ENCODE measurements at places on chromosomes 11 and 22.
A peak's percentile ranks its signal among the peaks of the same experiment; 100 is the strongest.

DNA sequence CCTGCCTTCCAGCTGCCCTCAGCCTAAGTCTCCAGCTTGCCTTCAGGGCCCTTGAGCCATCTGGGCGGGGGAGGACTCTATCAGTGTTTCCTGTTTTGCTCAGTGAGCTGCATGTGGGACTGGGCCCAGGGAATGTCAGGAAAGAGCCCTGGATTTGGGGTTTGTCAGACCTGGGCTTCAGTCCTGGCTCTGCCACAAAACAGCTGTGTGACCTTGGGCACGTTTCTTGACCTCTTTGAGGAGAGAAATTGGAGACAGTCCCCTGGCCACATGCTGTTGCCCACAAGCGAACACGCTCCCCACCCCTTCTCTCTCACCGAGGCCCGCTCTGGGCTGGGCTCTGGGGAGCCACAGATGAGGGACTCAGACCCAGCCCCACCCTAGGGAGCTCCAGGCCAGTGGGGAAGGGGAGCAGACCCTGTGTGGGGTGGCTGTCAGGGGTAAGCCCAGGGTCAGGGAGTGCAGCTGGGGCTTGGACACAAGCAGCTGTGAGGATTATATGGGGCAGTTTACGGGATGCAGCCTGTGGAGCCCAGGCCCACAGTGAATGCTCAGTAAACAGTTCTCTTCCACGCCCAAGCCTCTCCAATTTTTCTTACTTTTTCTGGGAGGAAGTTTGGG lies 12.3 kb downstream of the MYO7A start:
- peak; percentile 76 for DNase-seq

- no peak for DNase-seq
These were observed 44.1 kb downstream of the MMP20 start for GRCh38 chr11:102581066-102581465.

- DNase-seq, result no peak
These were observed 25.3 kb downstream of the PRCP start for GRCh38 chr11:82874646-82875523.

DNA sequence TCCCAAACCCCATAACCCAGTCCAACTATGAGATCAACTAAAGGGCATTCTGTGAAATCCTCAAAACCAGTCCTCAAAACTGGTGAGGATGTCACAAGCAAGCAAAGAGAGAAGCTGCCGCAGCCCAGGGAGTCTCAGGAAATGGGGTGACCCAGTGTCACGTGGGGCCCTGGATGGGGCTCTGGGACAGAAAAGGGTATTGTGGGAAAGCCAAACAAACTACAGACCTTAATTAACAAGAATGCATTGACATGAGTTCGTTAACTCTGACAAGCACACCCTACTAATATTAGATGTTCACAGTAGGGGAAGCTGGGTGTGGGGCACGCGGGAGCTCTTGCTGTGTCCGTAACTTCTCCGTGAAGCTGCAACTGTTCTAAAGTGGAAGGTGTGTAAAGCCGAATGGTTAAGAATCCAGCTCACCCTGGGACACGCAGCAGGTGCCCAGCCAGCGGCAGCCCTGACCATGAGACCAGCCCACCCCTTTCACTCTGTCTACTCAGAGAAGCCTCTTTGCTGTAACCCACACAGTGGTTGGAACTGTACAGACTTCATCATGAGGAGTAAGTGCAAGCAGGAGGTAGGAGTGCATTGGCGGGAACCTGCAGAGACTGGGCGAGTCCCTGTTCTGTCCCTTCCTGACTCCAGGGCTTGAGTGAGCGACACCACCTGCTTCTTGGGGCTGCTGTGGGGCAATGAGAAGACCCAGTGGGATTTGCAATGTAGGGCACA lies 17.9 kb downstream of the LINC01488 start:
- no peak for DNase-seq

DNA sequence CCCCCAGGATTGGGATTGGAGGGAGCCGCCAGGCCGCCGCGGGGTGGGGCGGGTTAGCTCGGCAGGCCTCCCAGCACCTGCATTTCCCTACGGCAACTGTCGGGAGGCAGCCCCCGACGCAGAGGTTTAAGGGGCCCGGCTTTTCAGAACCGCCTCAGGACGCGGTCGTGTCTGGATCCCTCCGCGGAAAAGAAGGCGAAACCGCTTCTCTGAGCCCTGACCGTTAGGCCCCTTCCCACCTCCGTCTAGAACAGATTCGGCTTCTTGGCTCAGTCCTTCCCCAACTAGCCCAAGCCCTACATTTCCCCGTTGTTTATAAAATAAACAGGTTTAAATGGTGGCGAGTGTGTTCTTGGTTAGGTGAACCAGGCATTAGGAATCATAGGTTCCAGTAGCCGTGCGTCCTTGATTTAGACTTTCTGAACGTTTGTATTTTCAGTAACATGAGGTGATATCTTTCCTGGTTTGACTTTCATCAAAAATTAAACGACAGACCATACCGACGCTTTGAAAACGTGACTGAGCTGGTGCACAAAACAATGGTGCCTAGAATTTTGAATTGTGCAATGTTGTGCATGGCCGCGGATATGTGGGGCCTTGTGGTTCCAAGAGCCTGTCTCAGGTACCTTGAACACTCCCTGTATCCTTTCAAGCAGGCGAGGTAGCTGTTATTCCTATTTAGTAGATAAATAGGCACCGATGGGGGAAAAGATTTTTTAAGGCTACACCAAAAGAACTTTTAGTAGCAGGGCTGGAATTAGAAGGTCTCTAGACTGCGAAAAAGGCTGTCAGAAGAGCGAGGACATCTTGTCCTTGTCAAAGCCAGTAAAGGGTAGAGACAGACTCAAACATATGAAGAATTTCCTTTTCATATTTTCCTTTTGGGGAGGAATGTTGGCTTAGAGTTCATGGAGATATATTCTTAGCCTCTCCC lies 1.2 kb upstream of the HSPA8 start:
- DNase-seq, result no peak

- no peak for DNase-seq
These were observed 136.0 kb downstream of the SERGEF start for GRCh38 chr11:17876827-17877226.

DNA sequence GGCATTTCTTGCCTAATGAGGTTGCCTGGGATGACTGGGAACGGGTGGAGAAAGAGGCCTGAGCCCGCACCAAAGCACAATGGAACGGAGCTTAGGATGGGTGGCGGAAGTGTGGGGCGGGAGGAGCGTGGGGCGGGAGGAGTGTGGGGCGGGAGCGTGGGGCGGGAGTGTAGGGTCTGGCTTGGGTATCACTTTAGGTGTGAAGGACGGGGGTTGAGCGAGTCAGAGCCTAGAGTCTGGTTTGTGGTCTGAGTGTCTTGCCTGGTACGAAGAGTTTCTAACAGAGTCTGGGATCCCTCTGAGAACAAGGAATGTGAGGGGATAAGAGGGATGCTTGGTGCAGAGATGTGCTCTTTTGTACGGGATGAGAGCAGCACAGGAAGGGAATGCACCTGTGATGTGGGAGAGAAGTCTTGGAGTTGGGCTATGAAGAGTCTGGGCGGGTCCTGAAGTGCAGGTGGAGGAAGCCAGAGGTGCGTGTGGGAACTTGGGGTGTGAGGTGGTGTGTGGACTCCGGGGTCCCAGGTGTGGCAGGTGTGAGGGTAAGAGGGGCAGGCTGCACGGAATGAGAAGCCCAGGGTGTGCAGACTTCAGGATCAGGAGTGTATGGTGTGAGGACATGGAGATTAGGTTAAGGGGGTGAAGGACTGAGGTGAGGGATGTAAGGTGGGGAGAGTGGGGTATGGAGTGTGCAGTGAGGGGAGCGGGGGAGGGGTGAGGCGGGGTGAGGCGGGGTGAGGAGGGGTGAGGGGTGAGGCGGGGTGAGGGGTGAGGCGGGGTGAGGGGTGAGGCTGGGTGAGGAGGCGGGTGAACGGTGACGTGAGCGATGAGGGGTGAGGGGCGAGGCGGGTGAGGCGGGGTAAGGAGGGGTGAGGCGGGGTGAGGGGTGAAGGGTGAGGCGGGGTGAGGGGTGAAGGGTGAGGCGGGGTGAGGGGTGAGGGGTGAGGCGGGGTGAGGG lies 1.0 kb downstream of the SYCE3 start:
- no peak for DNase-seq

DNA sequence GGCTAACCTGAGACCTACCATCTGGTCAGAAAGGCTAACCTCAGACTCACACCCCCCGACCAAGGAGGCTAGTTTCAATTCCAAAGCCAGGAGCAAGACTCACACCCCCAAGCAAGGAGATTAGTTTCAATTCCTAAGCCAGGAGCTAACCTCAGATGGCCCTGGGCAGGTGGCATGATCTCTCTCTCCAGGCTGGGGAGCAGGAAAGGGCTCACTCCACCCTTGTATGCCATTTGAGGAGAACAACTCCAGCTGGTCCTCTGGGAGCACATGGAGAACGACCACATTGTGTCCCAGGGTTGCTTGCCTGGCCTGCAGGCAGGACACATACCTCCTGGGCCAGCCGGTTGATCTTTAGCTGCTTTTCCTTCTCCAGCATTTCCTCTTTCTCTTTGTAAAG lies 32.6 kb downstream of the USH1C start:
- DNase-seq, result no peak

- no peak for DNase-seq
These were observed 67.5 kb downstream of the NFAM1 start for GRCh38 chr22:42364604-42365110.

DNA sequence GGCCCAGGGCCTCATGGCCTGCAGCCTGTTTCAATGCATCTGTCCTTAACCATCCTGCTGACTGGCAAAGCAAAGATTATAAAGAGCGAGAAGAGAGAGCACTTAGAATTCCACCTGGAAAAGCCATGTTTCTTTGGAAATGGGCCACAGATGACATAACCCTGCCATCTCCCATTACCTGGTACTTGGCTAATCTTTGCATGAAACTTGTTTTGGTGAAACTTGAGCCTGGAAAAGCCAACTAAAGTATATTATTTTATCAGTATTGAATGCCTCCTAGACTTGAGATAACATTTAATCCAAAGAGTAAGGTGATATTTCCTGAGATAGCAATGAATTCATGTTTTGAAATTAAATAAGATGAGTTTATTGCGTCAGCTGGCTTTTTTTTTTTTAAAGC lies 72.6 kb downstream of the NAV2 start:
- no peak for DNase-seq

DNA sequence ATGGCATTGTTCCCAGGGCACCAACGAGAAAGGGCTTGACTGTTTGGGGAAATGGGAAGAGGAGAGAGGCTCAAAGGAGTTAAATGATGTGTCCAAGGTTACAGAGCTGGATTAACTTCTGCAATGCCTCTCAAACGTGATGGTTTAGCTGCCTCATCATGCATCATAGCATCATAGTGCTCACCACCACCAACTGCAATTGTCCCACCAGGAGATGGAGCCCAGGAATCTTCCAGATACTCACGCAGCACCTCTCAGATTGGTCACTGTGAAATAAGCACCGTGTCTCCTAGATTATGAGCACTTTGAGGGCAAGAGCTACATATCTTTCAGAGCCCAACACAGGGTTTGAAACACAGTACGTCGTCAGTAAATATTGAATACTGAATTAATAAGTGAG lies 69.2 kb downstream of the PRSS23 start:
- DNase-seq, result no peak

DNA sequence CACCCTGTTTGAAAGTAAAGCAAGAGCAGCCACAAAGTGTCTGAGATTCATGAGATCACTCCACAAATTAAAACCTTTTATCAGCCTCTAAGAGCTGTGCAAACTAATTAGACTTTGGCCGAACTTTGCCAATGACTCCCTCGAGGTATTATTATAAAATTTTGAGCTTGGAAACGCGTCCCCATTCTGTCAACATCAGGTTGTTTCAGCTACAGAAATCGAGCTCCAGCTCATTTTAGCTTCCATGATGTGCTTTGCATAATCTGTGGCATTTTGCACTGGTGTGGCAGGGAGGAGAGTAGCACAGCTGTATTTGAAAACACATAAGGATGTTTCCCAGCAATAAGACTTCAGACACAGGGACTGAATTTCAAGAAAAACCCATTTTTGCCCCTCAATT lies 872.2 kb downstream of the NTM start:
- DNase-seq, result no peak

- DNase-seq, result no peak
These were observed 46.3 kb upstream of the SYT13 start for GRCh38 chr11:45332276-45332934.

GRCh38 chr11:2328021-2328420 lies 26.2 kb downstream of the TSPAN32 start:
- DNase-seq, result no peak

DNA sequence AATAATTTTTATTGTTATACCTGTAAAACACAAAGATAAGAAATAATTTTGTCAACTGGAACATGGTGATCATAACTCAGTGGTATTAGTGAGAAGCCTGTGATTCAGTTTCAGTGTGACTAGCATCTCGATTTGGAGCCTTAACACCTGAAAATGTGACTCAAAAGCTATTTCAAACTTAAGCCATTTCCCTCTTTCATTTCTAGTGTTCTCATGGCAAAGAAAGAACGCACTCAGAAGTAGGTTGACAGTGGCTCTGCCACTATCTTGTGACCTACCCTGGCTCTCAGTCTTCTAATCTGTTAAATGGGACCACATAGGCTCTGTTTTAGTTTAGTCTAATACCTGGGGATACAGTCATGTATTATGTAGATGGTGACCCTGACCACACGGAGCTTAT lies 62.7 kb downstream of the ISX start:
- no peak for DNase-seq

DNA sequence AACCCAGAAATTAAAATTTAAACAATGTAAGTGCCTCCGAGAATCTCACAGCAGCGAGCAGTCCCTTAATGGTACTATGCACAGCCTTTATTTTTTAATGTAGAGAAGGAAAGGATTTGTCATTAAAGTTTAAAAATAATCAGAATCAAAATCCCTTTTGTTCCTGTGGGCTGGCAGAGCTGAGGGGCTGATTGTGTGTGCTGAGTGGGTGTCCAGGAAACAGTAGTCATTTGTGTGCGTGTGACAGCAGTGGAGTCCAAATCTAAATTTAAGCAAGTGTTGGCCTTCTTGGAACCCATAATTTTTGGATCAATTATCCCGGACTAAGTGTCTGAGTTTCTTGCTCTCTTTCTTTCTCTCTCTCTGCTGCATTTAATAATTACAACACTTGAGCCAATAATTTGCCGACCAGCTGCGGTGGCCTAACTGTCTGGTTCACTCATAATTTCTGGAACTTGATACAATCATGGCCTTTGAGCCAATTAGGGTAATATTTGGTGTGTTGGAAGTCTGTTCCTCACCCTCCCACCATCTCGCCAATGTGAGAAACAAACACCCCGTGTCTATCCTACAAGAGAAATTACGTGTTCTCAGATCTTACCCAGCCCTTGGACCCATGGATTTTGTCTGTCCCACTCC lies 528.0 kb downstream of the SOX6 start:
- DNase-seq, result no peak

GRCh38 chr22:45212992-45213751 lies 27.5 kb downstream of the KIAA0930 start:
- DNase-seq, result no peak

- no peak for DNase-seq
These were observed 51.0 kb upstream of the SC5D start for GRCh38 chr11:121241343-121242211.

DNA sequence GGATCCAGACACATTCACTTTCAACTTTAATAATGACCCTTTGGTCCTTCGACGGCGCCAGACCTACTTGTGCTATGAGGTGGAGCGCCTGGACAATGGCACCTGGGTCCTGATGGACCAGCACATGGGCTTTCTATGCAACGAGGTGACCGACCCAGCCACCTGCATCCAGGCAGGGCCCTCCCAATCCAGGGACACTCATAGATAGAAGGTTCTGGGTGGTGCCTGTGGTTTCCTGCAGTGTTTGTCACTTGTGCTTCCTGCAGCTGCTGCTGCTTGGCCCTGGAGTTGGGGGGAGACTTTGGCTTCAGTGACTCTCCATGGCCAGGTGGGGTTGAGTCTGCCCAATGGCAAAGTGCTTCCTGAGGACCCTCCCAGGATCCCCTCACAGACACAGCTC lies 7.3 kb downstream of the APOBEC3B start:
- no peak for DNase-seq

Measured in NCI-H226 (cell line).